ENCODE measurements at places on chromosomes 7 and 10.

GRCh38 chr7:71708710-71709109 is 576.8 kb downstream of the GALNT17 start:
- DNase-seq: no peak

- no peak for DNase-seq
These were observed 313.9 kb upstream of the GLI3 start for GRCh38 chr7:42550706-42551470.

GRCh38 chr7:77360104-77360503 is 56.0 kb downstream of the GSAP start:
- no peak for DNase-seq

DNA sequence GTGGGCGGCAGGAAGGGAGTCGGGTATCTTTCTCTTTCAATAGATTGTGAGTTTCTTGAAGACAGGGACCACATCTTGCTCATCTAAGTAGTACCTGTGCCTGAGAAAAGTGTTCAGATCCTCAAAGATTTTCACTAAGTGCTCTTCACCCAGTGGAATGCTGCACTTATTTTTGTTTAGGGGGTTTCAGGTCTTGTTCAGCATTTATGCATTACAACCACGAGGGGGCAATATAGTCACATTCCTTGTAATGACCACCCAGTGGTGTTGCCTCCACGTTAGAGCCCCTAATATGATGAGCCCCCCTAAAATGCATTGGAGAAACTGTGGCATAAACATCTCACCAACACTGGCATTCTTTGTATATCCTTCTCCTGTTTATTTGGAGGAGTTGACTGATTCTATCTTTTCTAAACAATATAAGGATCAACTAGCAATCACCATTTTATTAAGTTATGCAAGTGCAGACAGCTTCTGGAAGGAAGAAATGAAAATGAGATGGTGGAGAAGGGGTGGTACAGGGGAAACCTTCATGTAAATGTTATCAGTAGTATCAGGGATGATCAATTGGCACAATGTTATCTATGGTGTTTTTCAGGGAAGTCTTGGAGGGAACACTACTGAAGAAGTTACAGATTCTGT is 3.1 kb upstream of the PAPSS2 start:
- no peak for DNase-seq

DNA sequence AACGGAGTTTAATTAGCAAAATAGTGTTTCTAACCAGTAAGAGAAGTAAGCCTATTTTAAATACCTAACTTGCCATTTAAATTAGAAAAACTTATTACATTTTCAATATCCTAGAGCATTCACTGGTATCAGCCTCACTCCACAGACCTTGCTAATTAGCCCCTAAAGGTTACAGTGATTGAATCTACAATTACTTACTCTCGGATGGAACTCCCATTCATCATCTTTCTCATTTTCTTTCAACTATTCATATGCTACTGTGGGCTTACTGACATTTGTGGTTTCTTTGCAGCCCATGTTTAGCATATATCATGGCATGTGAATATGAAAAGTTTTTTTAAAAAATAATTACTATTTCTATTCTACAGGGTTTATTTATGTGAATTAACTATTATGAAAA is 86.4 kb downstream of the GPR37 start:
- no peak for DNase-seq

- DNase-seq: no peak
These were observed 22.6 kb downstream of the CPXM2 start for GRCh38 chr10:123869020-123869414.

DNA sequence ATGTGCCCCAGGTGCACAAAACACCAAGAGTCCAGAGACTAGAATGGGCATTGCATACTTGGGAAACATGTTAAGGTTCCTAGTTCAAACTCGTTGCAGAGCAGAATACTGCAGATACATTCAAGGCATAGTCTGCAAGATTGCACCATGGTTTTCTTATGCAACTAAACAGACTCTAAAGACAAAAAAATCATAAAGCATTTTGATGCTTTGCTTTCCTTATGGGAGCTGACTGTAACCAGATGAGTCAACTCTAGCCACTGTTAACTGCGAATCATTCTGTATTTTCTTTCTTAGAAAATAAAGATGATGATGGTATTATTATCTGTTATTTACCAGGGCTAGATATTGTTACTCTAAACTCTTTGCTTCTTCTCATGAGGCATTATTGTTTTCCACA is 19.7 kb downstream of the TRUB1 start:
- no peak for DNase-seq

GRCh38 chr10:11522821-11523245 is 88.6 kb downstream of the USP6NL start:
- no peak for DNase-seq

DNA sequence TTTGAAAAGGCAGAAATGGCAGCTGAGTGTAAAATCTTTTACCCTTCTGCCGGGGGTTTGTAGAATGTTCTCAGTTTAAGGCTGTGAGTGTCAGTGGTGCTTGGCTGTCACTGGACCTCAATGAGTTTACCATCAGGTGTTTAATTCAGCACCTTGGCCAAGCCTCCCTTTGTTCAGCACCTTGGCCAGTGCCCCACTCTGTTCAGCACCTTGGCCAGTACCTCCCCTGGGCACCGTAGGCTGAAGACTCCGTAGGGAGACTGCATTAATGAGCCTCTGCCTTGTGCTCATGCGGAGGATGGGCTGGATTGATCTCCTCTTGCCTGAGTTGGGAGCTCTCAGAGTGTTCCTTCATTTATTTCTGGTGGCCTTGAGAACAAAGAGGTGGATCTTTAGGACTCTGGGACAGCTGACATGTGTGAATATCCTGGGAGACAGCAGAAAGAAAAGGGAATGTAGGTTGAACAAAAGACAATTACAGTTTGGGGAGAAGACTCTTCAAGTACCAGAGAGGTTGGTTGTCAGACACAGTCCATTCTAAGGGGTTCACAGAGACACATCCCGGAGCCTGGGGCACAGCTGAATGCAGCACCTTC is 1.6 kb downstream of the FAM24A start:
- DNase-seq: peak; percentile 6

GRCh38 chr10:132113766-132114365 is 48.1 kb downstream of the JAKMIP3 start:
- no peak for DNase-seq

- no peak for DNase-seq
These were observed 99.6 kb upstream of the DIP2C start for GRCh38 chr10:788796-789748.

DNA sequence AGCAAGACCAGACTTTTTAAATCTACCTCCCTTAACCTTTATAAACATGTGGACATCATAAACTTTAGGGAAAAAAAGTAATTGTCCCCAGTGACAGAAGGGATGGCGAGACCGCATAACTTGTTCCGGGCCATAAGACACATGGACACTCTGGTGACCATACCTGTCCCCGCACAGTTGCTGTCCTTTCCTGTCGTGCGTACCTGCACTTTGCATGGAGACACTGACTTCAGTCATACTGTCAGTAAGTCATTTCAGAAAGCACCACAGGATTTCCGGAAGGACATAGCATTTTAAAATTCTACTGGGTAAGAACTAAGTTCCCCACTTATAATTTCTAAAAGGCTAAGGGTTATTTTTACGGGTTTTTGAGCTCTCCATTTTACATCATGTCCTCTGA is 120.9 kb downstream of the CREB5 start:
- DNase-seq: no peak

DNA sequence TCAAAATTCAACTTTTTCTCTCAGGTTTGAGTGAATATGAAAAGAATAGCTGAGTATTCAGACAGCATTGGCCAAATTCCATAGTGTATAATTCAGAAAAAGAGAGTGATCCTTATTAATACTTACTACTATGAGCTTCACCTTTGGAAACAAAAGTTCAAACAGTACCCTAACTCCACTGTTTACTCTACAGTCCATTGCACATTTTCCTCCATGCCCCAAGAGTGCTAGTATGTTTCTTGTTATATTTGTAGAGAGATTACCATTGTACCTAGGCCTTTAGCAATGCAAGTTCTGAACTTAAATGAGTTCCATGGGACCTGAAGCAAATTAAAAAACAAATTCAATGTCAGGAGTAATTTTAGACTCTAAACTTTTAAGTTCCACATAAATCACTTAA is 48.1 kb downstream of the MAGI2 start:
- no peak for DNase-seq

DNA sequence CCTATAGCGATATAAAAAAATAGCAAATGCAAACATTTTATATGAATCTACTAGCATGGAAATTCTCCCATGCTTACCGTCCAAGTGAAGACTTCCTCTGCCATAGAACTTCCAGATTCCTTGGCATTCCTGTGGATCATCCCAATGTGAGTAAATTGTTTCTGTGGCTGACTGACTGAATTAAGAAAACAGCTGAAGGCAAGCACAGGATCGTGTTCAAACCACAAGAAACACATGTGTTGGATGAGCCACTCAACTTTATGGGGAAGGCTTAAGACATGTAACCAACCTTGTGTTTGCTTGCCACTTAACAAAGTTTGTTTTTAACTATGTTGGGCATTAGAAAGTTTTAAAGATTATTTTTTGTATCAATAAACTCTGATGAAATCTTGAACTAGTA is 2.6 kb upstream of the MYPN start:
- no peak for DNase-seq

Measured in stimulated activated CD8-positive, alpha-beta memory T cell treated with anti-CD3 and anti-CD28 coated beads, Interleukin-4, amount 100 ng/mL, for 1 hour (primary cell).